ENCODE measurements at places on chromosomes 2 and 18.

DNA sequence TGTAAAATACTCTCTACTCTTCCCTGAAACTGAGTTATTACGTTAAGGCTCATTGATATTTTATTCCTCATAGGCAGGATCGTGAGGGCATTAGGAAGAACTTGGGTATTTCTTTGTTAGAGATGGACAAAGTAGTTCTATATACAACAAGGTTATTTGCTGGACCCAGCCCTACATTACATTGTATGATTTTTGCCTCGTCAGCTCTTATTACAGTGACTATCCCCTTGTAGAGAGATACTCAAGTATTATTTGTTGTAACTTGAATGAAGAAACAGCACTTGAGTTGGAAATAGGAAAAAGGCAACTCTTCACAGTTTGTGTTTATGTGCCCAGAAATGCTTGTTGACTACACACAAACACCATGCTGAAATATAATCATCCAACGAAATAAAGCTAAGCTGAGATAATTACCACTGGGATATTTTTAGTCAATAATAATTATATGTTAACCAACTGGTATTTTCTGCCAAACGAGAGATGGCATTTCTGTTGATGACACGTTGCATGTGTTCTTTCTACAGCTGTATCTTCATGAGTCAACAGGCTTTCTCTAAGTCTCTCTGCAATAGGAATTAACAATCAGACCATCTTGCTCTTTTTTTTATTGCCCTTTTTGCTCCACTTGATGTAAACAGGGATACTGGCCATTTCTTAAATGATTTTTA, 947.6 kb downstream of the DPP10 start:
- H3K27ac ChIP-seq, result no peak overlapping the region
- no peaks in the 10 kb centered on the region for H3K4me1 ChIP-seq
- no peak for DNase-seq
- no peak overlapping the region for H3K4me3 ChIP-seq
- no peaks in the 10 kb centered on the region for H3K36me3 ChIP-seq
- no peaks in the 10 kb centered on the region for H3K27me3 ChIP-seq

GRCh38 chr18:79916546-79917168, 34.8 kb downstream of the SLC66A2 start:
- no peaks in the 10 kb centered on the region for H3K27me3 ChIP-seq
- no peak for DNase-seq
- H3K4me1 ChIP-seq, result peaks cover 2% of the 10 kb centered on the region
- H3K36me3 ChIP-seq, result peaks cover 9% of the 10 kb centered on the region
- no peak overlapping the region for H3K27ac ChIP-seq

DNA sequence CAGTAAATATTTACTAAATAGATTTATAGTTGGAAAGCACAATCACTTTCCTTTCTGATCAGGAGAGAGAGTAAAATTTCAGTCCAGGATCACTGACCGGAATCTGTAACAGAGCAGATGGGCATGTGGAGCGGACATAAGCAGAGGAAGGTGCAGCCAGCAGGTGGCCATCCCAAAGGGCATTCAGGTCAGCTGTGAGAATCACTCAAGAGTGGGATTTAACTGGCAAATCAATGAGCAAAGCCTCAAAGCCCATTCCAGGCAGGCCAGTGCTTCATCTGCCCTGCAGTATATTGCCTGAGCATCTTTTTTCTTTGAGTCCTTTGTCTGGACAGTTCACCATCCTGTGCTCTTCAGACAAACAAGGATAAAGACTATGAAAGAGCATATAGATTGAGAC, 166.4 kb upstream of the SLC14A2 start:
- no peaks in the 10 kb centered on the region for H3K36me3 ChIP-seq
- no peaks in the 10 kb centered on the region for H3K4me1 ChIP-seq
- no peak overlapping the region for H3K4me3 ChIP-seq
- DNase-seq, result no peak

GRCh38 chr18:34942276-34942675, 98.9 kb upstream of the MAPRE2 start:
- H3K36me3 ChIP-seq, result no peaks in the 10 kb centered on the region
- no peaks in the 10 kb centered on the region for H3K4me1 ChIP-seq
- H3K4me3 ChIP-seq, result no peak overlapping the region
- no peak for DNase-seq

- H3K36me3 ChIP-seq, result no peaks in the 10 kb centered on the region
- H3K27ac ChIP-seq, result no peak overlapping the region
- no peaks in the 10 kb centered on the region for H3K4me1 ChIP-seq
- DNase-seq, result no peak
- H3K4me3 ChIP-seq, result no peak overlapping the region
- H3K27me3 ChIP-seq, result peaks cover 5% of the 10 kb centered on the region
These were observed 14.6 kb downstream of the G6PC2 start for GRCh38 chr2:168915441-168916330.

DNA sequence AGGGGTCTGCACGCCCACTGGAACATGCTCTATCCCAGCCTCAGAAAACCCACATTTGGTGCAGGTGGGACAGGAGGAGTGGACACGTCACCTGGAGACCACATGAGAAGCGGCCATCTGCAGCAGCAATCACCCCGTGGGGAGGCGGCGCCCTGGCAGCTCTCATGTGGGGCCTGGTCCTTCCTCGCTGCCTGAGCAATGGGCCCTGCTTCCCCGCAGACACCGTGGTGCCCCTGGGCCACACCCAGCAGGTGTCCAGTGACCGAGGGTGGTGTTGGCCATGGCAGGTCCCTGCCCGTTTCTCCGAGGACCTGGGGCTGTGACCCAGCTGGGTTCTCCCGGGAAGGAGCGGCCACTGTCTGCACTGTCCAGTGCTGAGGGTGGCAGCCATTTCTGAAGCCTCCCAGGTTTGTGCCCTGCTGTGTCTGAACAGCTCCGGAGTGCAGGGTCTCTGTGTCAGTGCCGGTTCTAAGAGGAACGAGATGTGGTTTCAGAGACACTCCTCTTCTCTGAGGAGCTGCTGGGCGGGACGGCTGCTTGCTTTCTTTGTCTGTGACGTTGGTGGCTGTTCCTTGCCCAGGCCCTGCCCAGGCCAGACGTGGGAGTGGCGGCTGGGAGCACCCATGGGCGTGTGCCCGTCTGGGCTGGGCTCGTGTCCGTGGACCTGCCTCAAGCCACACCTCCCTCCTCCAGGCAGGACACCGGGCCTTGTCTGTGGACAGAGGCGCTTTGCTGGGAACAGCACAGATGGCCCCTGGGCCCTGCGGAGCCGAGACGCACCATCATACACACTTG, 44.8 kb downstream of the NFATC1 start:
- H3K27ac ChIP-seq, result no peak overlapping the region
- no peaks in the 10 kb centered on the region for H3K4me1 ChIP-seq
- DNase-seq, result no peak

DNA sequence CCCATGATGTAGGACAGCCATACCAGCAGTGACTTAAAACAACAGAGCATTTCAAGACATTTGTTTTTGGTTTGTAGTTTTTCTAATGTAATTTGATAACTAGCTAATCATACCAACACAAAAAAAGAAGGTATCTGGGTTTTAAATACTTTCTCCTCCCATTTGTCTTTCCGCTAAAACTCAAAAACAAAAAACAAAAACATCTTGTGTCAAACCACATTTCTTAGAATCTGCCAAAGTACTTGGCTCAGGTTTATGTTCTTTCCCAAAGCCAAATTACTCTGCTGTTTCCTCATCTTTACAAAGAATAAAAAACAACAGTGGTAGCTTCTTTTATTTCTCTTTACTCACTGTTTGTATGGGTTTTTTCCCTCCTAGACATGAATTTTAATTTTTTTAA, 71.5 kb downstream of the GREB1L start:
- no peaks in the 10 kb centered on the region for H3K36me3 ChIP-seq
- no peak overlapping the region for H3K4me3 ChIP-seq

GRCh38 chr2:176504440-176504839, 235.2 kb downstream of the MTX2 start:
- DNase-seq, result no peak
- H3K27ac ChIP-seq, result no peak overlapping the region
- H3K4me1 ChIP-seq, result no peaks in the 10 kb centered on the region
- H3K27me3 ChIP-seq, result no peaks in the 10 kb centered on the region

DNA sequence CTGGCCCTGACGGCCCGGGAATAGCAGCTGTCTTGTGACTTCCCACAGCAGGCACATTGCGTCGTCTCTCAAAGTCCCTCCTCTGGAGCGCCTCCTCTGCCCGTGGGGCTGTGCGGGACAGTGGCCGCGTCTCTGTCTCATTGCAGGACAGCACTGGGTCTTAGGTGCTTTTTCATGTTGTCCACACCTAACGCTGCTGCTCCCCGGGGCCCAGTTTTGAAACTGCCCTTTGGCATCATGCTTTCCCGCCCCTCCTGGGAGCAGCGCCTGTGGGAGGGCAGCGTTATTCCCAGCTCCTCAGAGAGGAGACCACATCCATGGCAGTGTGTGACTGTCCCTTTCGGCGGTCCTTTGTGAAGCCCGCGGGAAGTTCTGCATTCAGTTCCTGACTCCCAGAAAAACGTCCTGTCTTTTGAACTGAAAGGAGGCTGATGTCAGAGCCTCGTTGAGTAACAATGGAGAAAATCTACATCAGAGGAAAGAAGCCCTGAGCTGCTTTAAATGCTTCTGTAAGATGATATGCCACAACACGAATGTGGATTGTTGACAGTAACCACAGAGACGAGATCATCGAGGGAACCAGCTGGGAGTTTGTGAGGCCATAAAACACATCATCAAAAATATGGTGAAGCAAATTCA, 226.0 kb downstream of the FAM210A start:
- H3K27me3 ChIP-seq, result peaks cover 3% of the 10 kb centered on the region
- DNase-seq, result peak; percentile 56
- H3K27ac ChIP-seq, result no peak overlapping the region
- H3K4me3 ChIP-seq, result no peak overlapping the region
- H3K4me1 ChIP-seq, result no peaks in the 10 kb centered on the region

GRCh38 chr2:233280114-233280693, 27.4 kb upstream of the SAG start:
- no peak overlapping the region for H3K4me3 ChIP-seq
- H3K27ac ChIP-seq, result no peak overlapping the region
- no peaks in the 10 kb centered on the region for H3K4me1 ChIP-seq
- peaks cover 13% of the 10 kb centered on the region for H3K36me3 ChIP-seq
- peak; percentile 11 for DNase-seq
- H3K27me3 ChIP-seq, result no peaks in the 10 kb centered on the region

- no peaks in the 10 kb centered on the region for H3K4me1 ChIP-seq
- H3K36me3 ChIP-seq, result no peaks in the 10 kb centered on the region
- peaks cover 9% of the 10 kb centered on the region for H3K27me3 ChIP-seq
- DNase-seq, result peak; percentile 19
- no peak overlapping the region for H3K27ac ChIP-seq
These were observed 150.9 kb downstream of the RTP5 start for GRCh38 chr2:242020196-242021004.

GRCh38 chr18:49768051-49768391, 45.3 kb downstream of the ACAA2 start:
- no peaks in the 10 kb centered on the region for H3K27me3 ChIP-seq
- no peak overlapping the region for H3K4me3 ChIP-seq
- DNase-seq, result peak; percentile 83

DNA sequence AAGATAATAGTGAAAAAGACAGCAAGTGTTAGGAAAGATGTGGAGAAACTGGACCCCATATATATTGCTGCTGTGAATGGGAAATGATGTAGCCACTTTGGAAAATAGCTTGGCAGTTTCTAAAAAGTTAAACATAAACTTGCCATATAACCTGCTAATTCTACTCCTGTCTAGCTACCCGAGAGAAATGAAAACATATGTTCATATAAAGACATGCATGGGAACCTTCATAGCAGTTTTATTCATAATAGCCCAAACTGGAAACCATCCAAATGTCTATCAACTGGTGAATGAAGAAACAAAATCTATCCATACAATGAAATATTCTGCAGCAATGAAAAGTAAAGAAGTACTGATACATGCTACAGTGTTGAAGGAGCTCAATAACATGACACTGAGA, 50.4 kb upstream of the NABP1 start:
- no peak overlapping the region for H3K27ac ChIP-seq
- no peaks in the 10 kb centered on the region for H3K27me3 ChIP-seq
- H3K4me3 ChIP-seq, result no peak overlapping the region
- DNase-seq, result no peak

- H3K27ac ChIP-seq, result no peak overlapping the region
- no peak for DNase-seq
- H3K4me3 ChIP-seq, result no peak overlapping the region
These were observed 11.9 kb upstream of the ADNP2 start for GRCh38 chr18:80097201-80097600.

- H3K27ac ChIP-seq, result no peak overlapping the region
- peaks cover 77% of the 10 kb centered on the region for H3K27me3 ChIP-seq
- no peaks in the 10 kb centered on the region for H3K36me3 ChIP-seq
- H3K4me1 ChIP-seq, result no peaks in the 10 kb centered on the region
- no peak overlapping the region for H3K4me3 ChIP-seq
These were observed 4.4 kb downstream of the EVX2 start for GRCh38 chr2:176079285-176079830.

GRCh38 chr2:52269696-52270485, 1238.0 kb upstream of the NRXN1 start:
- no peak overlapping the region for H3K4me3 ChIP-seq
- H3K27ac ChIP-seq, result no peak overlapping the region
- no peaks in the 10 kb centered on the region for H3K27me3 ChIP-seq
- no peaks in the 10 kb centered on the region for H3K4me1 ChIP-seq

DNA sequence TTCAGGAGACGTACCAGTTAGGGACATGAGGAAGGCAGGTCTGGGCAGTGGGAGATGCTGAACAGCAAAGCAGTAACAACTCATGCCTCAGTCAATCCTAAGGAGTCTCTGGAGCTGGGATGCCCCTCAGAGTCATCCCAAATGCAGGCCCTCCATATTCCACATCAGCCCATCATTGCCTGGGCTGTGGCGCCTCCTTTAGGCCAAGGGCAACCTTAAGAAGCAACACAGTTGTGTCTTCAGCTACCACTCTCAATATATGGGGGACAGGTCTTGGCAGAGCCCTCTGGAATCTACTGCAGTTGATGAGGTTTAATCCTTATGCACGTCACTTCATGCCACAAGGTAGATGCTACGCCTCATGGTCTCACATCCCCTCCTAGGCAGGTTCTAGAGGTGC, 682.0 kb upstream of the RAB6C start:
- no peak for DNase-seq
- H3K4me3 ChIP-seq, result no peak overlapping the region
- no peaks in the 10 kb centered on the region for H3K4me1 ChIP-seq
- H3K27me3 ChIP-seq, result no peaks in the 10 kb centered on the region
- H3K27ac ChIP-seq, result no peak overlapping the region

GRCh38 chr2:32732912-32733472, 105.1 kb downstream of the TTC27 start:
- no peak overlapping the region for H3K4me3 ChIP-seq
- no peak overlapping the region for H3K27ac ChIP-seq
- H3K36me3 ChIP-seq, result no peaks in the 10 kb centered on the region
- DNase-seq, result no peak
- no peaks in the 10 kb centered on the region for H3K27me3 ChIP-seq
- H3K4me1 ChIP-seq, result no peaks in the 10 kb centered on the region

DNA sequence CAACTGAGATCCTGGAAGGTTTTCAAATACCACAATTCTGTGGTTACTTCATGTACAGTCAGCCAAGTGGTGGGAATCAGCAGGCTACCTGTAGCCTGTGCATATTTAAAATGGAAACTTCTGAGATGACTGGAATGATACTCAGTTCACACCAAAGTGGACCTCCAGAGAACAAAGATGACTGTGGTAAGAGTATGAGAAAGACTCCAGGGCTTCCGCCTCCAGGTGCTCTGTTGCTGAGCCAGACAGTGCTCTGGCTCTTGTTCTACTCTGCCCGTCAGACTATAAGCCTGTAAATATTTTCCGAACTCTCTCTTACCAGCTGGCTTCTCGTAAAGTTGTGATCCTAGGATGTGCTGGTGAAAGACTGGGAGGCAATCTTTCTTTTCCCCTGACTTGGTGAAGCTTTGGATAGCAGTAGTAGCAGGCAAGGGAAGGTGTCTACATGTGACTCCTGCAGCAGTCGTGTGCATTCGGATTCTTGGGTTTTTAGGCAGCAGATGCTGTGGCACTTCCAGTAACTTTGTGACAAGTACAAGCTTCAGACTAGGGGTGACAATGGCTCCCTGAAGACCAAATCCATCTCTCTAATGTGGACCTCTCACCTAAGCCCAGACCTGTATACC, 23.1 kb downstream of the ST3GAL5 start:
- H3K4me3 ChIP-seq, result no peak overlapping the region
- peak; percentile 93 for DNase-seq
- no peaks in the 10 kb centered on the region for H3K36me3 ChIP-seq
- H3K27me3 ChIP-seq, result no peaks in the 10 kb centered on the region
